ENCODE measurements at places on chromosomes 2 and 18.
A peak's percentile ranks its signal among the peaks of the same experiment; 100 is the strongest.

- no peak for DNase-seq
These were observed 380.4 kb upstream of the POU3F3 start for GRCh38 chr2:104473546-104473945.

DNA sequence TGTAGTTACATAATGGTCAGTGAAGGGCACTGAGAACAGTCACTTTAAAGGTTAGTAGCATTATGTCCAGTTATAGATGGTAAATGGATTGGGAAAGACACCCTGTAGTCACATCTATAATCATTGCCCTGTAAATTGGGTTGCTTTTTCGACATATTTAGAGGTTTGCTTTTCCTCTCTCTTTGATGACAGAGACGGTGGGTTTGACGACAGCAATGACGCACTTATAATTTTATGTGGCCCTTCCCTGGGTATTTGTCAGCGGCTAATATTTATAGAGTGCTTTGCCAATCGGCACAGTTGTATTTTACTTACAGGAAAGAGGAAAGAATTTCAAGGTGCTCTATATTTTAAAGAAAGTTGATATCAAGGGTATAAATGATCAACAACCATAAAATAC is 2.8 kb downstream of the CPS1 start:
- DNase-seq, result no peak

DNA sequence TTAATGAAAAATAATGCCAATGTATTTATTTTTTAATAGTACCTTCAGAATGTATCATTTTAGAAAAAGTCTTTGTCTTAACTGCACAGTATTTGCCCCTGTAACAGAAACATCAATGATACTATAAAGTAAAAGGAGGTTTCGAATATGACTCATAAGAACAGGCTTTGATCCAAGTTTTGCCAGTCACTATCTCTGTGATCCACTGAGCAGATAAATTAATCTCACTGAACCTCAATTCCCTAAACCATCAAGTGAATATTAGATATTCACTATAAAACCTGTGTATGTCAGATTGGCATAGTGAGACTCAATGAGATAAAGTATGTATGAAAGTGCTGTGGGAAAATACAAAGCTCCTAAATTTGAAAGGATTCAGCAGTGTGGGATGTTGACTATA is 292.1 kb downstream of the EXOC6B start:
- no peak for DNase-seq

DNA sequence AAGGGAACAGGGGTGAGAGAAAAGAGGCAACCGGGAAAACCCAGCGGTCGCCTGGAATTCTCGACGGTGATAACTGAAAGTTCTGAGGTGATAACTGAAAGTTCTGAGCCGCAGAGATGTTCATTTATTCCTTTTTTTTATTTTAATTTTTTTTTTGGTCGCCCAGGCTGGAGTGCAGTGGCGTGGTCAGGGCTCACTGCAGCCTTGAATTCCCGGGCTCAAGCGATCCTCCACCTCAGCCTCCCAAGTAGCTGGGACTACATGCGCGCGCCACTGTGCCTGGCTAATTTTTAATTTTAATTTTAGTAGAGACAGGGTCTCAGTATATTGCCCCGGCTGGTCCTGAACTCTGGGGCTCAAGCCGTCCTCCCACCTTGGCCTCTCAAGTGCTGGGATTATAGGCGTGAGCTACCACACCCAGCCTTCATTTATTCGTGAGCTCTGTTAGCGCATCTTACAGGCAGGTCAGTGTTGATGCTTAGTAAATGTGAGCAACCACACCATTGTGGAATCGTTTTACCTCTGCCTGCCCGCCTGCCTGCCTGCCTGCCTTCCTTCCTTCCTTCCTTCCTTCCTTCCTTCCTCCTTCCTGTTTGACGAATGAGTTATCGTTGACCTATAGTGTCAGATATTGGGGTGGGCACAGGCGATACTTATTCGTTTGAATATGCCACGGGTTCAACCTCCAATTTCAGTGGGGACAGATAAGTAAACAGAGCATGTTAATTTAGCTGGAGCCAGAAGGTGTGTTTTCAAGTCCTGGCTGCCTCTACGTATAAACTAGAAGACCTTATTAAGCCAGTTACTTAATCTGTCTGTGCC is 557 bp upstream of the E2F6 start:
- no peak for DNase-seq

- no peak for DNase-seq
These were observed 10.0 kb downstream of the ATOH8 start for GRCh38 chr2:85763831-85764230.

GRCh38 chr2:199740111-199740428 is 110.9 kb downstream of the FTCDNL1 start:
- no peak for DNase-seq

- peak; percentile 33 for DNase-seq
These were observed 1.5 kb downstream of the MTHFD2 start for GRCh38 chr2:74199871-74200305.

GRCh38 chr2:134336352-134336751 is 82.5 kb downstream of the MGAT5 start:
- no peak for DNase-seq

DNA sequence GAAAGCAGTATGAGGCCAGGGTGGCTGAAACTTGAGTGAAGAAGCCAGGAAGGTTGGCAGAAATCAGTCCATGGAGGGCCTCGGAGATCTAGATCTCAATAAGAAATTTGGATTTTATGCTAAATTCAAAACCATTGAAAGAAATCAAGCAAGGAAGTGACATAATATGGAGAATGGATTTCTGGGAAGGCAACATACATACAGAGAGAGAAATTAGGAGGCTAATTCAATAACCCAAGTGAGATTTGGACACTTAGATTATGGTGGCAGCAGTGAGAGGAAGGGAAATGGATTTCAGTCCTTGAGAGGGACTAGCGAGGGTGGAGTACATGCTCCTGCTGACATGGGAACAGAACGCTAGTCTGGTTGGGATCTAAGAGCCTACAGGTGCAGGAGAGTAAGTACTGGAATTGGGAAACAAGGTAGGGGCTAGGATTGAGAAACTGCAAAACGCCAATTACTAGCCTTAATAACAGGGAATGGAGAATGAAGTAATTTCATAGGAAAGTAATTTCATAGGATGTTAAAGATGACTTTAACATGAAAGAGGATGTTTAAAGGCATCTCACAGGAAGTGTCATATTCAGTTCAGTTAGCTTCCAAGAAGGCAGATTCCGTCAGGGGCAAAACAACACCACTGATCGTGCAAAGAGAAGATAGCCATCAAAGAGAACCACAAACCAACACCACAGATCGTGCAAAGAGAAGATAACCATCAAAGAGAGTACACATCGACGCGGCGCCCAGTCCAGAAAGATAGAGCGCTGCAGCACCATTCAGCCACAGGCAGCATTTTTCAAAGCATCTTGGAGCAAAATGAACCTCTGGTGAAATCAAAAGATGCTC is 27.2 kb downstream of the CDKL4 start:
- peak; percentile 21 for DNase-seq

GRCh38 chr18:55753643-55754263 is 165.8 kb upstream of the TCF4 start:
- DNase-seq, result no peak

DNA sequence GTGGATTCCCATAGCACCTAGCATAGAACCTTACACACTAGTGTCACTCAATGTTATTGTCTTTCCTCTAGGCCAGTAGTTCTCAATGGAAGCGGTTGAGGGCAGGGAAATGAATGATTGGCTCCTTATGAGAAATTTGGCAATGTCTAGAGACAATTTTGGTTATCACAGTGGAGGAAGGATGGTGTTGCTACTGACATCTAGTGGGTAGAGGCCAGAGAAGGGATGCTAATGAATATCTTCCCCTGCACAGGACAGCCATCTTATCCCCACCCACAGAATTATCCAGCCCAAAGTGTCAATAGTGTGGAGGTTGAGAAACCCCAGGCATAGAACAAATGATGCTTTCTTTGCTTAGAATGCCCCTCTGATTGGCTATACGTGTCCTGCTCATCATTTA is 15.8 kb downstream of the C18orf63 start:
- no peak for DNase-seq

DNA sequence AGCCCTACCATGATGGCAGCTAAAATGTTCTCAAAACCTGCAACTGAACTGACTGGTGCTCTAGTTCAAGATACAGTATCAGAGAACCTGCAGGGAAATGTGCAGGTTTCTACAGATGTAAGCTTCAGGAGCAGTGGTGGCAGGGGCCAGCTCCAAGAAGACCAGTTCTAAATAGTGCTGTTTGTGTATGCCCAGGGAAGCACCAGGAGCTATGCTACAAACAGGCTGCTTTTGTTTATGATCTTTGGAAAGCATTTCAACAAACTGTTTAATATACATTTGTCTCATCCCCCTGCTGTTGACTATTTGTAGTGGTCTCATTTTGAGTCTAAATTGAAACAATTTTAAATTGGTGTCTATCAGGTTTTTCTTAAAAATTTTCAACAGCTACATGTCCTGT is 20.7 kb downstream of the FZD5 start:
- no peak for DNase-seq

DNA sequence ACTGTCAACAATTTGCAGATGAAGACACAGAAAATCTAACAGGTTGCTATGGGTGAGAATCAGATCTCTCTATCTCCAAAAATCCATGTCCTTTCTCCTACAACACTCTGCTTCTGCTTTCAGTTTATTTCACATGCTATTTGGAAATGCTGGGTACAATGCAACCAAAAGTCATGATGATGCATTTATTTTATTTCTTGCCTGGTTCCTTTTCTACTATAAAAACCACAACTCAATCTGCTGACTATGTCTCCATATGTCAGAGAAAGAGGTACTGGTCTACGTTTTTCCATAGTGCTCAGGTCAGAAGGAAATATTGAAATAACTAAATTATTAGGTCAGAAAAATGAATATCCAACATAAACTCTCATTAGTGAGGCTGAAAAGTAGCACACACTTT is 20.5 kb downstream of the RAD51AP2 start:
- no peak for DNase-seq

Data from GM13976 (cell line).